ENCODE measurements at places on chromosomes 13 and 19.

GRCh38 chr19:720345-721160, 11.8 kb downstream of the PALM start:
- no peak for DNase-seq

GRCh38 chr13:64688893-64689677, 2541.1 kb downstream of the PCDH9 start:
- DNase-seq: no peak

- no peak for DNase-seq
Observed at GRCh38 chr13:27419328-27419727, 5.1 kb upstream of the GTF3A start.

GRCh38 chr13:46339035-46339666, 47.9 kb downstream of the RUBCNL start:
- DNase-seq: no peak

- no peak for DNase-seq
Observed at GRCh38 chr19:16338470-16339360, 14.1 kb downstream of the KLF2 start.

GRCh38 chr19:47381653-47382279, 32.7 kb downstream of the DHX34 start:
- no peak for DNase-seq

- no peak for DNase-seq
Observed at GRCh38 chr13:98875146-98875729, 102.6 kb downstream of the DOCK9 start.

DNA sequence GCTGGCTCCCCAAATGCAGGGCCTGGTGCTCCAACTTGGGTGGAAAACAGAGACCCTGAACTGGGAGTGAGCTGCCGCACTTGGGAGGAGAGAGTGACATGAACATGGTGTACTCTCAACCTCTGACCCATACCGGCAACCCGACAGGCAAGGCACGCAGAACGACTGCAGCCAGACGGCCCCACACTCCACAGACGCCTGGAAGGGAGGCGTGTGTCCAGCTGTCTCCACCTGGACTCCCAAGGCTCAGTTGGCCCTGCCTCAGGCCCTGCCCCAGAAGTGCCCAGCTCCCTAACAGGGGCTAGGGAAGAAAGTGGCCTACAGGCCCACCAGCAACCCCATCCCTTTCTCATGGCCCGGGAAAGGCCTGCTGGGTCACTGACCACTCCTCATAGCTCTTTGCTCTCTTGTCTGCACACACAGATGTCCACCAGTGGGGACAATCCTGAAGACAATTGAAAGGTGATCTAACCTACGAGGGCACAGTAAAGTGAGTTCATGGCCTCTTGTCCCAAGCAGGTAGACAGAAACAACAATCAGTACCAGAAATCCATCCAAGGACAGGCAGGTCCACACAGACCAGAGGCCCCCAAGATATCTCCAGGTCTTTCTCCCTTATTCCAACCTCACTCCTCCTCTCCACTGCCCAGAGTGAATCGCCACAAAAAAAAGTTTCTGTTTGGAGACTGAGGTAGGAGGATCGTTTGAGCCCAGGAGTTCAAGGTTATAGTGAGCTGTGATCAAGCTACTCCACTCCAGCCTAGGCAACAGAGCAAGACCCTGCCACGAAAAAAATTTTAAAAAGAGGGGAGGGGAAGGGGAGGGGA, 28.2 kb downstream of the ELL start:
- DNase-seq: no peak

DNA sequence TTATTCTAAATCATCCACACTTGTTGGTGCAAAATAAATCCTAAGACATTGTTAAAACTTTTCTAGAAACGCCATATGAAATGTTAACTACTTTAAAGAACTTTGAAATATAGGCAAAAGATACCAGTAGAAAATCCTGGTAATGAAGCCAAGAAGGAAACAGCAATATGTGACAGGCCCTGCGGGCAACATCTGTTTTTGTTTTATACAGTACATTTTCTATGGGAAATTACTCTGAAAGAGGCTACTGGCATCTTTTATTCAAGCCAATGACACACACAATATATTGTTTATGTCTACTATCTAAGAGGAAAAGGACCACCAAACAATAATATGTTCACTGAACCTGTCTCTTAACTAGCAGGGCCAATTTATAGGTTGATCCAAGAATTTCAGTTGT, 829.7 kb downstream of the PCDH17 start:
- no peak for DNase-seq

DNA sequence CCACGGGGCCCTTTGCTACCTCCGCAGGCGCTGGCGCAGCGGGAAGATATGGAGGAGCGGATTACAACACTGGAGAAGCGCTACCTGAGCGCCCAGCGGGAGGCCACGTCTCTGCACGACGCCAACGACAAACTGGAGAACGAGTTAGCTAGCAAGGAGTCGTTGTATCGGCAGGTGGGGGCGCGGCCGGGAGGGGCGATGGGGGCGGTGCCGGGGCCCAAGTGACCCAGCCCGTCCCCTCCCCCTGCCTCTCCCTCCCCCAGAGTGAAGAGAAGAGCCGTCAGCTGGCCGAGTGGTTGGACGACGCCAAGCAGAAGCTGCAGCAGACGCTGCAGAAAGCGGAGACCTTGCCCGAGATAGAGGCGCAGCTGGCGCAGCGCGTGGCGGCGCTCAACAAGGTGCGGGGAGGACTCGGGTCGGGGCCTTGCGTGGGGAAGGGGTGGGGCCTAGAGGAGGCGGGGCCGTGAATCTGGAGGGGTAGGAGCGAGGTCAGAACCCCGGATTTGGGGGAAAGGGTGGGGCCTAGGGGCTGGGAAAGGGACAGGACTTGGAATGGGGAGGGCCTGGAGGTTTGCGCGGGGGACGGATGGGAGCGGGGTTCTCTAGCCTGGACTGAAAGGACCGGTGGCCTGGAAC, 13.7 kb downstream of the PPFIA3 start:
- DNase-seq: no peak

DNA sequence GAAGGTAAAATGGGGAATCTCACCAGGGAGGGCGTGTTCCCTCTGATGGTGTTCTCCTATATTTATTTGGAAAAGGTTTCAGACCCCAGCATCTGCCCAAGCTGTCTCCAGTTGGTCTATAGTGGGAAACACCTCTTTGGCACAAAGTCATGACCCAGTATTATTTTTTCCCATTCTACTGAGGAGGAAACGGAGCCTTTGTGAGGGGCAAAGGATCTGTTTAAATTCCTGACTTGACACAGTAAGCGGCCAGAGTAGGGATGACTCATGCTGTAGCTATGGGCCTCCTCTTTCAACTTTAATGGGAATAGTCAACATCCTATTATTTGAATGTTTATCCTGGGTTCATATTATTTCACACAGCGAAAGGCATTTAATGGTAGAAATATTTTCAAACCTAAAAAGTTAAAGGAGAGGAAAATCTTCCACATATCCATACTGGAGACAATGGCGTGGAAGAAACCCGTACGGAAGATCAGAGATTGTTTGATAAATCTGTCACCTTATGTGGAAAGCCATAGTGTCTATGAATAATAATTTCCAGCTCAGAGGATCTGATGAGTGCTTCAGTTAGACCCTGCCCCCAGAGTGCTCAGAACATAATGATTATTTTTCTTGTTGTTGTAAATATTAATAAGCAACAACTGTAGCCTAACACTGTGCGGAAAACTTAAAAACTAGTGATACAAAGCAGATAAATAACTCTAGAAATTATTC, 126.0 kb downstream of the FOXO1 start:
- no peak for DNase-seq

- peak; percentile 46 for DNase-seq
Observed at GRCh38 chr13:19586904-19587634, 25.7 kb upstream of the TPTE2 start.

DNA sequence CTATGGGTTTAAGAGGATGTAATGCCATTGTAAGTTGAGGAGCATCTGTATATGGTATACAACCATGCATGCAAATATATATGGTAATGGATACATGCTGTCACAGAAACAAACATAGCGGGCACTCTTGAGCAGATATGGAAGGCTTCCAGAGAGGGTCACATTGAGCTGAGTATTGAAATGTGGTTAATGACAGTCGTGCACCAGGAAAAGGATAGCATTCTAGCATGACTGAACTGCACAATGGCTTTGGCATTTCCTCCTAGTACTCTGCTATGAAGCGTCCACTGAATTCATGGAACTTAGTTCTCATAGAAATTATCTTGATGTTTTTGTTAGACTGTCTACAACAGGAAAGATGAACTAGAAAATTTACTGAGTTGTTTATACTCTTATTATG, 25.2 kb downstream of the DGKH start:
- no peak for DNase-seq

DNA sequence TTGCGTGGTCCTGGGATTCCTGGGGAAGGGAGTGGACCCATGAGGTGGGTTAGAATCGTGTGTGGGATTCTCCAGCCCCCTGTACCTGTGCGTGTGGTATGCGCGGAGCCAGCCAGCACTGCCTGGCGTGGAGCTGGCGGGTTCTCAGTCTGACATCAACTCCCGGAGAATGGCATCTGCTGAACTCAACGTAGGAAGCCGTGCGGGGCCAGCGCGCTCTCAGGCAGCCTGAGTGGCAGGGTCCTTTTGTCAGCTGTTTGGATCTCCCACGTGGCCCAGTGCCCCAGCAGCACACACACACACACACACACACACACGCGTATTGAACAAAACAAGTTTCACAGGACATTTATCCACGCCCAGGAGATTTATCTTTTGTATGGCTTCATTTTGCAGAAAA, 28.1 kb downstream of the ATP4B start:
- no peak for DNase-seq

DNA sequence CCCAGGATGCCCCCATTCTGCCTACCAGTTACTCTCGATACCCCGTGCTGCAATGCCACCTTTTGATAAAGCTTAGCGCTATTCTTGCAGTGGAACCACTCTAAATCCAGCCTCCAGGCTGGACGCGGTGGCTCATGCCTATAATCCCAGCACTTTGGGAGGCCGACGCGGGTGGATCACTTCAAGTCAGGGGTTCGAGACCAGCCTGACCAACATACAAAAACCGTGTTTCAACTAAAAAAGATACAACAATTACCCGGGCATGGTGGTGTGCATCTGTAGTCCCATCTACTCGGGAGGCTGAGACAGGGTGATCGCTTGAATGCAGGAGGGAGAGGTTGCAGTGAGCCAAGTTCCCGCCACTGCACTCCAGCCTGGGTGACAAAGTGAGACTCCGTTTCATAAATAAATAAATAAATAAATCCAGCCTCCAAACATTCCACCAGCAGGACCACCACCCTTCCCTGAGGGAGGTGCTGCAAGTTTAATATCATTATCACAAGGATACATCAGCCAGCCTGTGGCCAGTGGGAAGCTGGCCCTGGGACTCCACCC, 27.7 kb downstream of the CYP2B6 start:
- no peak for DNase-seq

DNA sequence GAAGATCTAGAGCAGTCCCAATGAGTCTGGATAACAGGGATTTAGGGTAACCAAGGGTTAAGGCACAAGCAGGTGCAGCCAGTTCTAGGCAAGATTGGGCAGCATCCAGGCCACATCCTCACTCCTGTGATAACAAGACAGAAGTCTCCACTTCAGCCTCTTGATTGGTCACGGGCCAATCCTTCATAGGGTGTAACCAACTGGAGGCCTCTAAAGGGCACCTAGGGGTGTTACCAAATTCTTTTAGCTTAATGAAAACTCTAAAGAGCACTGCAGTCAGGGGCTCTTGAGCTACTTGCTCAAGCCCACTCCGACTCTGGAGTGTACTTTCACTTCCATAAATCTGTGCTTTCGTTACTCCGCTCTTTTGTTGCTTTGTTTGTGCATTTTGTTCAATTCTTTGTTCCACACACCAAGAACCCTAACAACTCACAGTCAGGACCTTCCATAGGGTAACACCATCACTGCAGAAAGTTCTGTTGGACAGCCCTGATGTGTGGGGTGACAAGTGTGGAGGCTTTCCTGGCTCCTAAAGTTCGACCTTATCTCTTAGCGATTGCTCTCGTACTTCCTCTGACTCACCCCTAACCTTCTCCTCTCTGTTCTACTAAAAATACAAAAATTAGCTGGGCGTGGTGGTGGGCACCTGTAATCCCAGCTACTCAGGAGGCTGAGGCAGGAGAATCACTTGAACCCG, 36.1 kb downstream of the ZSWIM9 start:
- DNase-seq: no peak

DNA sequence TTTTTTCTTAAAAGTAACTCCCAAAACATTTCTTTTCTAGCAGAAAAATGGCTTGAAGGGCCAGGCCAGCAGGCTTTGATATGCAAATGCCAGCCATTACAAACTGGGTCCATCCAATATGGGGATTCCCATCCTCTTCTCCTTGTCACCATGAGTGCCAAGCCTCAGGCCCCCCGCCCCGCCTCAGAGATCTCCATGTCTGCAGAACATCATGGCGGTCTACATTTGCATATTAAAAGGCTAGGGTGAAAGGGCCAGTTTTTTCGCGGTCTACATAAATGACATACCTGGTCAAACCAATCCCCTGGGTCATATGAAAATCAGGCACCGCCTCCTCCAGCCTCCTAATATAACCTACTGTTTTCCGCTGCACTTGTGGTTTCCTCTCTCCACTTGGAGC, 1327.6 kb downstream of the UQCRFS1 start:
- no peak for DNase-seq

- DNase-seq: no peak
Observed at GRCh38 chr19:16202320-16203255, 4.9 kb downstream of the AP1M1 start.

- DNase-seq: no peak
Observed at GRCh38 chr13:101896541-101896940, 444.1 kb downstream of the ITGBL1 start.

DNA sequence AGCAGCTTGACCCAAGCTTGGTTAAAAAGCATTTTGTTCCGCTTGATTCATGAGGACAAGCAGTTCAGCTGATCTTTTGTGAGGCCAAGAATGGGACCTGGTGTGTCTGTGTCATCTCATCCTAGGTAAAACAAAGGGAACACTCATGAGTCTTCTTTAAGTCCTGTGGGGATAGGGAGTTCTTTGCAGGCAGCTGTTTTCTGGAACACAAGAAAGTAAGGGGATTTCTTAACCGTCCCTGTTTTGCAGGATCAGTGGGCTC, 134.5 kb upstream of the TMTC4 start:
- DNase-seq: no peak

GRCh38 chr13:34914416-34914815, 27.7 kb upstream of the NBEA start:
- DNase-seq: no peak

DNA sequence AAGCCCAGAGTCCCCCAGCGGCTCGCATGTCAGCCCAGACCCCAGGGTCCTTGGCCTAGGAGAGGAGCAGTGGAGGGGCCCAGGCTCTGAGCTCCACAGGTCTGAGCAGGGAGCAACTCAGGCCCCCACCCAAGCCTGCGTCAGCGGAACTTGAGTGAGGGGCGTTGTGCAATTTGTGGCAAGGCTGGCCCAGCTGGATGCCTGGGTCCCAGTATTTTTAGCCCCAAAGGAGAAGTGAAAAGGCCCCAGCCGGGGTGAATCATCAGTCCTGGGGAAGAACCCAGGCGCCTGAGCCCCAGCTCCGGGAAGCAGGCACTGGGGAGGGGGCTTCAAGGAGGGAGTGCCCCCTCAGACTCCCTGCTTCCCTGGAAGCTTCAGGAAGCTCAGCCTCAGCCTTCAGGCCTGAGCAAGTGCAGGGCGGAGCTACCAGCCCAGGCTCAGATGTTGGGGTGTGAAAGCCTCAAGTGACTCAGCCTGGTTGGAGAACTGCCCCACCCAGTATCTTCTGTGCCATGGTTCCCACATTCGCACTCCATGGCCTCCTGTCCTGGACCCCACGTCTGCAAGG, 7.2 kb downstream of the MED29 start:
- DNase-seq: no peak

- peak; percentile 22 for DNase-seq
Observed at GRCh38 chr19:18612772-18613588, at the start of gene TMEM59L. Gene TMEM59L (plus strand): TSS chr19:18612870. CDS start chr19:18612959, 89 bp downstream.

- DNase-seq: no peak
Observed at GRCh38 chr13:65841156-65841555, 1389.0 kb downstream of the PCDH9 start.
